ENCODE measurements at places on chromosomes 12 and 14.

DNA sequence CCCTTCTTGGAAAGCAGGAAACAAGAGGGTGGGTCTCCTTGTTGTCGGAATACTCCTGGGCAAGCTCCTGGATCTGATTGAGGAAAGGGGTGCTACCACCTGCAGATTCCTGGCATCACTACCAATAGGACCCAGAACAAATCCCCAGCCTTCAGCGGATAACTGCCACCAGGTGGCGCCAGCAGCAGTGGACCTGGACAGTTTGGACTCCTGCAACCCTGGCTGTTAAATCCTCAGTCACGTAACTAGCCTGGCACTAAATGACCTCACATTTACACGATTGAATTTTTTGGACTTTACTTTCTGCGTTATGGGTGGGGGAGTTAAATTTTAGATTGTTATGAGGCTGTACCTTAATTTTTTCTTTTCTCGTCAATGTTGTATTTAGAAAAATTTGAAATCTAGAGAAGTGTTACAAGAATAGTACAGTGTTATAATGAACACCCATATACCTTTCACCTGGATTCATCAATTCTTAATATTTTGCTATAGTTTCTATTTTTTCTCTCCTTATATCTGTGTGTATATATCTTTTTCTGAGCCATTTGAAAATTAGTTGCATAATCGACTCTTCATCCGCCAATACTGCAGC, 95.6 kb downstream of the GAS2L3 start:
- peak; percentile 65 for DNase-seq

DNA sequence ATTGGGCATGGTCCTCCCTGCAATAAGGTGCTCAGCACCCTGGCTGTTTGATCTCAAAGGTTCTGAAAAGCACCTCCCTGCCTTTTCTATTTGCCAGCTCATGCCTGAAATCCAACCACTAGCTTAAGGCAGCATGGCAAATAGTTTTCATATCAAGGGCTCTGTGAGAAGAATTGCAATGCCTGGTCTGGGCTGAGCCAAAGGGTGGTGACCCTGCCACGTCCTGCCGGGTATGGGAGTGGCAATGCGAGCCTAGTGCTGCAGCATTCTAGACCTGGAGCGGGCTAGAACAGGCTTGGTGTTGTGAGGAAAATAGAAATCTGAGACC, 2.3 kb upstream of the SCNN1A start:
- no peak for DNase-seq

- DNase-seq, result no peak
Observed at GRCh38 chr12:95880895-95881294, 22.1 kb downstream of the SNRPF start.

DNA sequence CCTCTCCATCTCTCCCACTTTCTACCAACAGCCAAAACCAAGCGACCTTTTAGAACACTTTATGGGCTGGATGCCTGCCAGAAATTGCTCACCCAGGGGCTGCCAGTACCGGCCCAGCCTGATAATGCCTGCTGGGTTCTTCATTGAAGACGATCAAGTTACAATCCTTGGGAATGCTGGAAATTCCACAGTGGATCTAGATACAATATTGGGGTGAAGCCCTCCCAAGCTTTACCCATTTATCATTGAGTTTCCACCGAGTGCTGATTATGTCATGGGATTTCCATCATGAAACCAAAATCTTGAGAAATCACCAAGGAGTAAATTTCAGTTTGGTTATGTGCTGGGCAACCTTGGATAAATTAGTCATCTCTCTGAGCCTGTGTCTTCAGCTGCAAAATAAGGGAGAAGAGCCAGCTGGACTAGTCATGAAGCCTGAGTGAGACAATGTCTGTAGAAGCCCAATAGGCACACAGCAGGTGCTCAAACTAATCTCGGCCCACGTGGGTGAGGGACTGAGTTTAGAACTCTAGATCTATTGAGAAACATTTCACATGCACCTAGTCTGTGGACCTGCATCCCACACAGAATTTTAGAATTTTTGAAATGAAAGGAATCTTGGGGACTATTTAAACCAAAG, 75.5 kb upstream of the CLMN start:
- no peak for DNase-seq

All from NT2/D1 (cell line).